CD4-positive, alpha-beta T cell treated with Interleukin-15 for 4 hours (primary cell): ENCODE measurements at places on chromosomes 12 and 14.

GRCh38 chr12:82709794-82710355, 23.2 kb downstream of the TMTC2 start:
- no peak for DNase-seq

GRCh38 chr14:52514046-52514811, 38.1 kb downstream of the TXNDC16 start:
- no peak for DNase-seq

DNA sequence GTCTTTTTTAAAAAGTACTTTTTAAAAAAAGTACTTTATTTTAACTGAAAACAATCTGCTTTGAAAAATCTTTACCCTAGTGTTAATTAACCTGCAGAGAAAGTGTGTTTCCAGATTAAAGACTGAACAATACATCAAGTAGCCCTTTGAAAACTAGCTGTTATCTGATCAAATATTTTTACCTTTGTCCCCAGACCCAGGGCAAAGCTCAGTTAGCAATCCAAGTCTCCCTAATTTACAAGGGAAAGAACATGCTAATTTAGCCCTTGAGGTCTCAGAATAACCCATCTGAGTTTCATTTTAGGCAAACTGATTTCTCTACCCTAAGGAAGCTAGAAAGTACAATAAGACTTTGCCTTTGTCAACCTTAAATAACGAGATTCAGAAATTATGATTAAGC, 91.2 kb downstream of the PPM1H start:
- DNase-seq = no peak

- DNase-seq = no peak
These were observed 146.8 kb upstream of the RASSF8 start for GRCh38 chr12:25811656-25812126.

DNA sequence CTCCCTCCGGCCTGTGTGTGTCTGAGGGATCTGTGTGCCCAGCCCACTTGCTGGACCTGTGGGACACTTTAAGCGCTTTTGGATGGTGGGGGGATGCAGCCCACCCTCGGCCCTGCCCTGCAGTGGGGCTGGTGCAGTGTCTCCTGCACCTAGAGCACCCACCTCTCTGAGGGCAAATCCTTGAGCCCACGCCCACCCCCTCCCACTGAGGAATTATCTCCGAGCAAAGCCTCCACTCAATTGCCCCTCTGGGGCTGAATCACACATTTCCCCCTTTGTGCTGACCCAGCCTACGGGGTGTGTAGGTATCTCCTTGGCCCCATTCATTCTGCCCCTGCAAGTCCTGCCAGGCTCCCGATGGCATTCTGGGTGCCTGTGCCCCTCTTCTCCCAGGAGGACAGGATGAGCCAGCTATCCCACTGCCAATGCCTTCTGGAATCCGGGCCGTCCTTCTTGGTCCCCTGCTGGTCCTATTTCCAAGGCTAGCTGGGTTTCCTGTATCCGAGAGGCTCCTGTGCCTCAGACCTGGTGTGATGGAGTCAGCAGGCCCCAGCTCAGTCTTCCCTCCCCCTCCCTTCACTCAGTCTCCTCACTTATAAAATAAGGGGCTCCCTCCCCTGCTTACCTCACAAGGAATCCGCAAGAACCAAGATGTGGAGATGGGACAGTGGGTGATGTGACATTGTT, 48.9 kb downstream of the ERH start:
- DNase-seq = no peak

- no peak for DNase-seq
These were observed 33.9 kb upstream of the KCNMB4 start for GRCh38 chr12:70332236-70332635.

GRCh38 chr14:32629236-32629635, 300.1 kb downstream of the AKAP6 start:
- DNase-seq = no peak

- DNase-seq = no peak
These were observed 38.8 kb upstream of the ATF7IP start for GRCh38 chr12:14326699-14327098.

DNA sequence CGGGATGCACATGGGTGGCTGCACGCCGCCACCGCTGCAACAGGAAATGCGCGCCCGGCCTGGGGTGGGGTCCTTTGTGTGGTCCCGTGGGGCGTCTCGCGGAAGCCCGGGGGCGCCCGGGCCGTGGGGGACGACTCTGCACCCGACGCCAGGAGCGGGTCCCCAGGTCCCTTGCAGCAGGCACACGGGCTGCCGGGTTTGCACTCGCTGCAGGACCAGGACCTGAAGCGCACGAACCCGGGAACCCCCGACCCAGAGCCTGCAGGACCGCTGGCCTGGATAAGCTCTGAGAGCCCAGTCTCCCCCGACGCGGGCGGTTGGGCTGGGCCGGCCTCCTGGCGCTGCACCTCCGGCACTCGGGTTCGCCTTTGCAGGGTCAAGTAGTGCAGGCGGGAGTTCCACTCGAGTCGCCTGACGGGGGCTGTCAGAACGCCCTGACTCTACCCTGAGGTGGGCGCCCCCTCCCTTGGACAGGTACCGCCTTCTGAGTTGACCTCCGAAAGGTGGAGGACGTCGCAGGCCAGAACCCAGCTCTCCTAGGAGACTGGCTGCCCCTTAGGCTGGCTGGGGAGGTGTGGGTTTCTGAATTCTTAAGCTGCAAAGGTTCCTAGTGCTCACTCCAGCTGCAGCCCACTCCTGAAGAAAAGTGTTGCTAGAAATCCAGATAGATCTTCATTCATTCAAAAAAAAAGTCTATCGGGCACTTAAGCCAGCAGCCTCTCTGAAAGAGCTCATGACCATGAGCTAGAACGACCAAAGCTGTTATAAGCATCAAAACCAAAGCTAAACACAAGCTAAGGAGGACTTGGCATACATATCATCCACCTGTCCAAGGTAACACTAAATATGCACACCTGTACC, 68.0 kb downstream of the RNF34 start:
- no peak for DNase-seq

DNA sequence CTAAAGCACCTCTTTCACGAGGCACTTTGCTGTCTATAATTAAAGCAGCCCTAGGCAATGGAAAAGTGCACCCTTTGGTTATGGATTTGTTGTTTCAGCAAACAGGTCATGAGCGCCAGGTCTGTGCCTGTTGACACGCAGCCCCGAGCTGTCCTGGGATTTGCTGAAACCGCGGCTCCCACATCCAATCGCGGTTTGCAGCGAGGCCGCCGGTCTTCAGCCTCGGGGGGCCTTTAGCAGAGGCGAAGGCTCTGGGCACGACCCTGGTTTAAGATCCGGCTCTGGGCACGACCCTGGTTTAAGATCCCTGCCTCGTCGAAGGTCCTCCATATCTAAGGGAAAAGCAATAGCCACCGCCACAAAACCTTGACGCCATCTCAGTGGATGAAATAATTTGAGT, 79.2 kb downstream of the GLT1D1 start:
- DNase-seq = no peak

- no peak for DNase-seq
These were observed 383.3 kb downstream of the C12orf75 start for GRCh38 chr12:105713606-105714305.

DNA sequence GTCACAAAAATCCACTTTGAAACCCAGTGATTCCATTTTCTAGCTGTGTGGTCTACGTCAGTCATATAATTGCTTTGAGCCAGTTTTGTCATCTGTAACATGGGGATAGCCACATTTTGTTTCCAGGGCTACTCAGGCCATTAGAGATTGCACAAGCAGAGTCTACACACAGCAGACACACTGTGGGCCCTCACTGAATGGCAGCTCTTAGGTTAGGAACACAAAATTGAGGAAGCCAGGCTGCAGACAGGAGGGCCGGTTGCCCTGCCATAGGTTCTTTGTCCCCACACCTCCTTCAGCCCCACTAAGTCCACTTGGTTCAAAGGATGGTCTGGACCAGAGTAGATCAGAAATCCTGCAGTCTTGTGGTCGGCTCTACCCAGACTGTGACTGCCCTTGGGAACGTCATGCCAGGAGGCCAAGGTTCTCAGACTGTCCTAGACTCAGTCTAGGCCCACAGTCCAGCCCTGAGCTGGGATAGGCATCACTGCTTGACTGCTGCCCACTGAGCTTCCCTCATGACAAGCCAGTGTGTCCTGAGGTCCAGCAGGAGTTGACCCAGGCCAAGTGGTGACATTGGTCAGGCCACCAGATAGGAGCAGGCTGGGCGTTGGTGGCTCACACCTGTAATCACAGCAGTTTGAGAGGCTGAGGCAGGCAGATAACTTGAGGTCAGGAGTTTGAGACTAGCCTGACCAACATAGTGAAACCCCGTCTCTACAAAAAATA, 3.8 kb upstream of the MYH7 start:
- no peak for DNase-seq

DNA sequence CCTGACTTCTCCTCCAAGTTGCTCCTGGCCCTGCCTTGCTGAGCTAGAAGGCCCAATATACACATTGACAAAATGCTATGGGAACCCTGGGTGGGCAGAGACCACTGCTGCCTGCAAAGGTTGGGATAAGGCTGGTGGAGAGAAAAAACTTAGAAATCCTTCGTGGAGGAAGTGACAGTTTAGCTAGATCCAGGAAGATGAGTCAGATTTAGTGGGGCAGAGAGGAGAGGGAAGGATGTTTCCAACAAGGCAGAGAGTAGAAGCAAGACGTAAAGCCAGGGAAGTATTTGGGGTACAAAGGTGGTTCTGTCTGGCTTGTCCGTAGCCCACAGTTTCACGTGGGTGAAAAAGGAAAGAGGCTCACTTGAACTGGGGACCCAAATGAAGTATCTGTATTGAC, 69.0 kb upstream of the CLMN start:
- DNase-seq = no peak

GRCh38 chr12:108125073-108125472, 4.0 kb upstream of the WSCD2 start:
- no peak for DNase-seq

GRCh38 chr12:42698213-42698612, 108.7 kb upstream of the PRICKLE1 start:
- no peak for DNase-seq

DNA sequence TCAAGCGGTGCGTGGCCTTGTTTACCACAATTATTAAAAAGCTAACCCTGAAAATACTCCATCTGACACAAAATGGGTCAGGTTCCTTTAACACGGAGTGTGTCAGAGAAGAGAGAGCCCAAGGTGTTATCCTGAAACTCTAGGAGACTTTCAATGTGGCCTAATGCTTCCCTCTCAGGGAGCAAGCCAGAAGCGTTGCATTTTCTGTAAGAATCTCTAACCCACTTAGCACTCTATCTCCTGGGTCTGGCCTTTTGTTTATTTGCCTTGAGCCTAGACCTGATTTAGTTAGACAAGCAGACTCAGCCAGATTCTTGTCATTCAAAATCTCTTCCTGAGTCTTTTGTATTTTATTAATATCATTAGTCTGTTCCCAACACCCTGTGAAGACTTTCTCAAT, 184.0 kb upstream of the SYT1 start:
- no peak for DNase-seq

- no peak for DNase-seq
These were observed 7.8 kb downstream of the LHX5 start for GRCh38 chr12:113463746-113464451.

DNA sequence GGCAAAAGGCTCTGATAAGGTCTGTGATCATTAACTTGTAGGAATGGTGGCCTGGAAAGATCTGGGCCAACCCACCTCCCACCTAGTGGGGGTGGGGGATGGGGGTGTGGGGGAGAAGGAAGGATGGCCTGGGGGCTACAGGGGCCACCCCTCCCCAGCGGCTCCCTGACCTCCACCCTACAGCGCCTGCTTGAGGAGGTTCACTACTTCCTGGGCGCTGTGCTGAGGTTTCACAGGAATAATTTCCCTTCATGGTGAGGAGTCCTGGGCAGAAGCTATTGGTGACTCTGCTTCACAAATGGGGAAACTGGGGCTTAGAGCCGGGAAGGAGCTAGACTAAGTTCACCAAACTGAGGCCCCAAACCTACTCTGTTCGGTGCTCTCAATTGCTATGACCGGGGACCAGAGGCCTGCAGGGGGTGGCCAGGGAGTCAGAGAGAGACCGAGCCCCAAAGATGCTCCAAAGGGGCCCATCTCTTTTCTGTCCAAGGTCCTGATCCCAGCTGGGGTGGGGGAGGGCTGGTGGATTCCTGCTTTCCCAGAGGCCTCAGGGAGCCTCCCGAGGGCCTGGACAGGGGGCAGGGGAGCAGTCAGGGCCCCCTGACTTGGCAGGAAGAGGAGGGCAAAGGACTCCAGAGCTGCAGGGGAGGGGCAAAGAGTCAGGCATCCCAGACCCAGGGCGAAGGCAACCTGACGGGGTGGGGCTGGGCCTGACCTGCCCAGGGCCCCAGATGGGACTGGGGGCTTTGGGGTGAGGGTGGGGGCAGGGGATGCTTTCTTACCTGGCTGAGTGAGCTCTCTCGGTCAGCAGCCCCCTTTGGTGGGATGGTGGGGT, 1.7 kb downstream of the HNF1A start:
- DNase-seq = no peak

DNA sequence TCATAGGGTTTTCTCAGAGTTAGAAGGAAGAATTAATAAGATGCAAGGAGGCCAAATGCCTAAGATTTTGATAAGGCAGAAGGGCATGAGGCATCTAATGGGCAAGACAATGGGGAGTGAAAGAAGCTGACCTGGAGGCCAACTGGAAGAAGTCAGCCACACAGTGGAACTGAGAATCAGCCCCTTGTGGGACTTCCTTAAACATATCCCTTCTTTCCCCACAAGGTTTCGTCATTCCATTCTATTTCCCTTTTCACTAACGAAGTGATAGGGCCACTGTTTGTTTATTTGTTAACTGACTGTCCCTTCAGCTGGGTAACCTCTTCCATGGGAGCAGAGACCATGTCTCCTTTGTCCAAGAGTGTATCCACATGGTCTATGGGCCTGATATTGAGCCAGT, 86.2 kb downstream of the HELB start:
- no peak for DNase-seq

DNA sequence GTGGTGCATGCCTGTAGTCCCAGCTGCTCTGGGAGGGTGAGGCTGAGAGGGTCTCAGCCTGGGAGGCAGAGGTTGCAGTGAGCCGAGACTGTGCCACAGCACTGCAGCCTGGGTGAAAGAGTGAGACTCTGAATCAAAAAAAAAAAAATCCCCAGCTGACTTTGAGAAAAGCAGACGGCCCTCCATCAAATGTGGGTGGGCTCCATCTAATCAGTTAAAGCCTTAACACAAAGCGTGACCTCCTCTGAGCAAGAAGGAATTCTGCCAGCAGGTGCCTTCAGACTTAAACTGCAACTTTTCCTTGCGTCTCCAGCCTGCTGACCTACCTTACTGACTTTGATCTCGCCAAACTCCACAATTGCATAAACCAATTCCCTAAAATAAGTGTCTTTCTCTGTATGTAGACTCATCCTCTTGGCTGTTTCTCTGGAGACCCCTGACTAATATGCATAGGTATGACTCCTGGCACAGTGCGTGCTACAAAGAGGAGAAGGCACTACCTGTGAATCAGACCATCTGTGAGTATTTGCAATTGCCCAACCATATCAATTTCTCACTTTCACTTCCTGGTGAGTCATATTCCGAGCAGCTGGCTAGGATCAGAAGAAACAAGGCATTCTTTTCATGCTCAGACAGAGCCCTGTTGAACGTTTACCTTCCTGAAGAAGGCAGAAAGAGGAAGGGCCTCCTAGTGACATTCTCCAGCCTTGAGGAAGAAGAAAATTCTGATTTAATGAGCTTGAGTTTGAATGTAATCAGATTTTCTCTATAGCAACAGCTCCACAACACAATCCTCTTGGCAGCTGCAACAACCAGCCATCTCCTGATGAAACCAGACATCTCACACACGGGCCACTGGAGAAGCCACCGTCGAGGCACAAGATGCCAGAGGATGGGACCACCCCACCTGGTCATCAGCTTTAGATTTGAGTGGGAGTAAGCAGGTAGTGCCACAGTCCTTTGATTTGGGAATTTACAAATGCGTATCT, 54.3 kb downstream of the CLMN start:
- DNase-seq = peak; percentile 20

- no peak for DNase-seq
These were observed 40.3 kb upstream of the STXBP6 start for GRCh38 chr14:25090256-25090655.

- no peak for DNase-seq
These were observed 115.8 kb upstream of the CCDC198 start for GRCh38 chr14:57609192-57610075.
